Endothelial cell (in vitro differentiated cells): ENCODE measurements at places on chromosomes 5 and 9. TPM values are rescaled to one million over a fixed set of nuclear protein-coding genes. Genes with fewer than 3 reads are reported as not detected.

Gene LRRC26
- not detected for total RNA-seq

Gene TMEM252
- total RNA-seq: not detected

Gene HEMGN
- total RNA-seq: 0.44 TPM

Gene ARL14EPL
- total RNA-seq: not detected

Gene AIF1L
- 16.3 TPM for total RNA-seq

Gene NEURL1B
- 0.13 TPM for total RNA-seq

Gene PAX5
- total RNA-seq: 1.3 TPM

Gene KCNN2
- 2.4 TPM for total RNA-seq

Gene MAMDC2
- 0.10 TPM for total RNA-seq

Gene NUTM2F
- total RNA-seq: not detected

Gene SLC6A18
- total RNA-seq: not detected

Gene BHMT
- not detected for total RNA-seq

Gene PCDHGB6
- 60.0 TPM for total RNA-seq

Gene SPATA31E1
- total RNA-seq: 0.05 TPM

Gene AGXT2
- total RNA-seq: not detected

Gene FAM120AOS
- 38.7 TPM for total RNA-seq

Gene FCN1
- total RNA-seq: not detected
